ENCODE measurements at places on chromosomes 16 and 17.

DNA sequence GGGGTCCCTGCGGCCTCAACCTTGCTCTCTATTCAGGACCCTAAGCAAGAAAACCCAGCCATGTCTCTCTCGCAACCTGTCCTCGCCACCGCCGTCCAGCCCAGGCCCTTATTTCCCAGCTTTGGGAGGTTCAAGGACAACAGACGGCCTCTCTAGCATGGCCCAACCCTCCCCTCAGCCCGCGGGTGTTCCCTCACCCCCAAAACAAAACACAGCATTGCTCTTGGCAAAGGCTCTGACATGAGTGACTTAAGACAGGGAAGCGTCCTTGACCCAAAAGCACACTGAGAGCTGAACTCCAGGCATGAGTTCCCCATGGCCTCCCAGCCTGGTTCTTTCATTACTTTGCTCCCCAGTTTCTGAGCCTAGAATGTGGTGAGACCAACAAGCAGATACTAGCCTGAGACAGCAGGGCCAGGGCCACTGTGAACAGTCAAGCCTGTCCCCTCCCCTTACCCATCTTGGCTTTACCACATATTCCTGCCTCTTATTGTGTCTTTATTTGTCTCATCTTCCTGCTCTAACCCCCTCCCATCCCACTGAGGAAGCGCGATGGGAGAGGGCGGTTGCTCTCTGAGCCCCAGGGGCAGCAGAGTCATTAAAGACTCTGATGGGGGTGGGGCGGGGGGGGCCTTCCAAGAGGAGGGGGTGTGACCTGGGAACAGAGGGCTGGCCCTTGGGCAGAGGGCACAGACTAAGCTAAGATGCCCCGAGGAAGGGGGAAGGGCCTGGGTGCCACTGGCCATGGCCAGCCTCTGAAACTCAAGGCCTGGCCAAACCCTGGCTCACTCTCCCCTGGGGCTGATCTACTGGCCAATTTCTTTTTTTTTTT is 11.8 kb downstream of the SREBF1 start:
- no peak for DNase-seq

GRCh38 chr17:74280093-74280513 is 6.1 kb downstream of the DNAI2 start:
- DNase-seq, result peak; percentile 30

GRCh38 chr16:53912155-53912554 is 208.2 kb downstream of the FTO start:
- DNase-seq, result no peak

DNA sequence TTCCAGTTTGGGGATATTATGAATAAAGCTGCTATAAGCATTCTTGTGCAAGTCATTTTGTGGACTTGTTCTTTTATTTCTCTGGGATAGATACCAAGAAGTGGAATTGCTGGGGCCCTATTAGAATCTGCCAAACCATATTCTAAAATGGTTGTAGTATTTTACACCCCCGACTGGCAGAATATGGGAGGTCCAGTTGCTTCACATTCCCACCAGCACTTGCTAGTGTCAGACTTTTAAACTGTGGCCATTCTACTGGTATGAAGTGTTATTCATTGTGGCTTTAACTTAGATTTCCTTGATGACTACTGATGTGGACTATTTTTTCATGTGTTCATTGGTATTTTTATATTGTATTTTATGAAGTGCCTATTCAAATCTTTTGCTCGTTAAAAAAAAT is 18.1 kb upstream of the NUP93 start:
- no peak for DNase-seq

GRCh38 chr17:82384730-82385481 is 13.3 kb downstream of the UTS2R start:
- DNase-seq, result no peak

GRCh38 chr16:56748191-56748590 is 18.3 kb downstream of the NUP93 start:
- DNase-seq, result no peak

- no peak for DNase-seq
These were observed 239.9 kb upstream of the DYNLRB2 start for GRCh38 chr16:80300876-80301275.

GRCh38 chr17:59842901-59843652 is 49.7 kb downstream of the TUBD1 start:
- DNase-seq, result peak; percentile 74

- DNase-seq, result no peak
These were observed 65.2 kb downstream of the KLHDC4 start for GRCh38 chr16:87700406-87701077.

- no peak for DNase-seq
These were observed 6.6 kb upstream of the PIK3R6 start for GRCh38 chr17:8873801-8874715.

GRCh38 chr17:40111221-40112128 is 10.3 kb upstream of the MSL1 start:
- DNase-seq, result peak; percentile 52

- no peak for DNase-seq
These were observed 39.9 kb upstream of the CCDC182 start for GRCh38 chr17:57785022-57785421.

GRCh38 chr16:73289232-73289631 is 241.3 kb upstream of the ZFHX3 start:
- DNase-seq, result no peak

DNA sequence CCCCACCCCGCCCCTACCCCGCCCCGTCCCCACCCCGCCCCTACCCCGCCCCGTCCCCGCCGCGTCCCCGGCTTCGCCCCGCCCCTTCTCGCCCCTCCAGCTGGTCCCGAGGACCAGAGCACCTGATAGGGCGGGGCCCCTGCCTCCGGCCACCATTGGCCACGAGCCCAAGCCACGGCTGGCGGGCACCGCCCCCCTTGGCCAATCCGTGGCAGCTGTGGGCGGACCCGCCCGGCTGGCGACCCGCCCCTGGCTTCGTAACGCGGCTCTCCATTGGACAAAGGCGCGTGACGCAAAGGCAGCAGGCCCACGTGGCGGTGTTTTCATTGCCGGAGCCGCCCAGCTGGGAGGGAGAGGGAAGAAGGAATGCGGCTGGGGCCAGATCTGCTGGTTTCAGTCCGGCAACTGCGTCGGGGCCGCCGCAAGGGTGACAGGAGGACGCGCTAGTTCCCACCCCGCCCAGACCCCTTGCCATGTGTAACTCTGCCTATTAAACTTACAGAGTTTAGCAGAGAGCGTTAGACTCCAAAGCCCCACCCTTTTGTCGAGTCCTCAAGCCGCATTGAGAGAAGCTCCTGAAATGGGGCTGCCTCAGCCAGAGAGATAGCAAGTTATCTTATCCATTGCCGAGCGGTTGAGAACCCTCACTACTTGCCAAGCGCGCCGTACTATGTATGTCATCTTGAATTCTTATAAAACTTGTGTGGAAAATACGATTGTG is 403 bp upstream of the WIPI1 start:
- peak; percentile 97 for DNase-seq

- no peak for DNase-seq
These were observed 125.3 kb downstream of the ANKRD11 start for GRCh38 chr16:89365044-89365467.

GRCh38 chr17:4969047-4969550 is 1.5 kb upstream of the SPAG7 start:
- DNase-seq, result no peak

DNA sequence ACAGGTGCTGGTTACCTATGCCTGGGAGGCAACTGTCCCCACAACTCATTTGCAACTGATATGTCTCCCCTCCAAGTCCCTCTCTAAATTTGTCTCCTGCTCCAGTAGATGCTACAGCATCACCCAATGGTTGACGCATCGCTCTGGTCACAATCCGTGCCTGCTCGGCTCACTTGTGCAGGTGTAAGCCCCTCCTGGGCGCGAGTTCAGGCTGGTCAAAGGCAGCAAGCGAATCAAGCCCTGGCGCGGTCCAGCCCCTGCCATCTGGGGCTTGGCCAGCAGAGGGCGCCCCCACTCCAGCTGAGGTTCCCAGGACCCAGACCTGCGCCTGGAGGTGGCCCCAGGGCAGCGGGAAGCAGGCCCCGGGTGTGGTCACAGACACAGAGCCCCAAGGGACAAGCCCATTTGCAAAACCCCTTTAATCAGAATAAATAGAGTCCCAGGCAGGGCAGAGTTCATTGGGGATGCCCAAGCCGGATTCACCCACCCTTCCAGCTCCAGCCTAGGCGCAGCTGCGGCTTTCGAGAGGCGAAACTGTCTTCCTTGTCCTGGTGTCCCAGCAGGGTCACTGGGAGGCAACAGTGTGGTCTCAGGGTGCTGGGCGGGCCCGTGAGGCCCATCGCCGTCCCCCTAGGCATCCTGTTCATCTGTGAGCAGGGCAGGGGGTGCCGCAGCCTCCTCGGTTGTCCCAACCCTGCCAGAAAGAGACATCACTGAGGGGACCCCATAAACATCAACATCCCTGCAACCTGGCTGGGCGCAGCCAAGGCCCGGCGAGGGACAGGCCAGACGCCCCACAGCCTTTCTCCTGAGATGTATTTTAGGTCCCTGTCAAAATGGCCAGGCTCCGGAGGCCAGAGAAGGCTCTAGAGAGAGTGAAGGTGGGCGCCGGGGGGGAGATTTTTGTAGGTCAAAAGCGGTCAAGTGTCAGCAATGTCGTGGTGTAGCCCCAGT is 15.8 kb downstream of the TMC6 start:
- peak; percentile 63 for DNase-seq

DNA sequence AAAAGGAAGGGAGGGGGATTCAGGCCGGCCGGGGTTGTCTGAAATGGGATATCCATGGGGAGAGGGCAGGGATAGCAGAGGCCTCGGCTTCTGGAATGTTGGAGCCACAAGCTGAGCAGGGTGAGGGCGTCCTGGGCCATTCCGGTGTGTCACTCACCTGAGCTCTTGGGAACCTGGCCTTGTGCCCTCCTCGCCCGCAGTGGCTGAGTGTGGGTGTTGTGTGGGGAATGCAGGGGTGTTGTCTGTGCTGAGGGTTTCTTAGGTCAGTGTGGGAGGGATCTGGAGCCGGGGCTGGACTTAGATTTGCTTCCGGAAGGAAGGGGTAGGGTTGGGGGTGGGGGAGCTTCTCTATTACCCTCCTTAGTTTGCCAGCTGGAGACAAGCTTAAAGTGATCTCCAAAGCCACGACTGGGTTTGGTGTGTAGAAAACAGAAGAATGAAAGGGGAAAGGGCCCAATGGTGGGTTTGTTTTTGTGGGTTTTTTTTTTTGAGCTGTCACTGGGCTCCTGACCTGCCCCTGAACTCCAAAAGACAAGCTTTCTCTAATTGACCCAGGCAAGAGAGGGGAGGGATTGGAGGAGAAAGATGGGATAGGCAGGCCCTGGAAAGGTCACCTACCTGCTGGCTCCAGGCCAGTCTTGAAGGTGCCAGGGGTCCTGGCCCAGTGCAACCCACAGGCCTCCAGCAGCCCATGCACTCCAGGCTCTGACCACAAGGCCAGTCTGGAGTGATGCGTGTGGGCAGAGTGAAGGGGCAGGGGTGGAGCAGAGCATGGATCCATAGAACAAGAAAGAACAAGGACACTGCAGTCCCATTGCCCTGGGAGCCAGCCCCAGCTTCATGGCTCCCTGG is at the start of gene SULT1A2:
SULT1A2 (minus strand) TSS at position 211 of the 852 bp plus-strand sequence. CDS start 1,120 bp downstream, outside the sequence.
- DNase-seq, result no peak

DNA sequence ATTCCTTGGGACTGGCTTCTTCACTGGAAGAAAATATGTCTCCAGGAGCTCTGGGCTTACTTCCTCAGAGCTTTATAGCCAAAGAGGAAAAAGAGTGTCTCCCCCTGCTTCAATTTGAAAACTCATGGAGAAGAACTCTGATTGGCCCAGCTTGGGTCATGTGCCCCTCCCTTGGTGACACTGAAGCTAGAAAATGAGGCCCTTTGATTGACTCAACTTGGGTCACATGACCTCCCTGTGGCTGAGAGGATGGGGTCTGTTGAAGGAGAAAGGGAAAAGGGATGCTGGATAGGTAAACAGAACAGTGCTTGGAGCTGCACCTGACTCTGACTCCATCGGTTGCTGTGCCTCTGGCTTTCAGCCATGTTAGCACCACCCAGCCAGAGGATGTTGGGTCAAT is 70.6 kb upstream of the KSR1 start:
- DNase-seq, result no peak

DNA sequence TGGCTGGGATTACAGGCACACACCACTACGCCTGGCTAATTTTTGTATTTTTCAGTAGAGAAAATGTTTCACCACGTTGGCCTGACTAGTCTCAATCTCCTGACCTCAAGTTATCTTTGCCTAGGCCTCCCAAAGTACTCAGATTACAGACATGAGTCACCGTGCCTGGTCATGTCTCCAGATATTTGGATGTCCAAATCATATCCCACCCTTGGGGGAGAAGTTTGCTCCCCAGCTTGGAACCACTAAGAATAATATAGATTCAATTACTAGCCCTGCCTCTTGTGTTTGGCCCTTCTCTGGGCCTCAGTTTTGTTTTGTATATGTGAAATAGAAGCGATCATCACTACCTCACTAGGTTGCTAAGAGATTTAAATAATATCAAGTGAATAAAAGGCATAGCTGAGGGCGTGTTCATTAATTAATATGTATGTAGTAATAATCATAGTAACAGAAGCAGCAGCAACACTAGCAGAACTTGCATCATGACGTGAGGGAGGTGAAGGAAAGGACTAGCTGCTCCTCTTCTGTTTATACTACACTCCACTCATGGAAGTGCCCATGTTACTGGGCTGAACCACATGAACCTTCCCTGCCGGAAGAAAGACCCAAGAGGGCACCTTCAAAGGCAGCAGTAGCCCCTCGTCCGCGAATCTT is 253.6 kb upstream of the XYLT1 start:
- DNase-seq, result no peak

DNA sequence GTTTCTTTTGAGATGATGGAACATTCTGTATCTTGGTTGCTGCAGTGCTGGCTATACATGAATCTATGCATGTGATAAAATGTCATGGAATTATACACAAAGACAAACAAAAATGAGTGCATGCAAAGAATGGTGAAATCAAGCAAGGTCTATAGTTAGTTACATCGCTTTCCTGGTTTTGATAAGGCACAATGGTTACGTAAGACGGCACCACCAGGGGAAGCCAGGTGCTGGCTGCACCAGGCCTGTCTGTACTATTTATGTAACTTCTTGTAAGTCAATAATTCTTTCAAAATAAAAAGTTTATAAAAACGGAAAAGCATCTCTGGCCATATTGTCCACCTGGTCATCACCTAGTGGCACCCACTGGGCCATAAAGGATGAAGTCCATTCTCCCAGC is 46.5 kb downstream of the ARHGAP27 start:
- no peak for DNase-seq

DNA sequence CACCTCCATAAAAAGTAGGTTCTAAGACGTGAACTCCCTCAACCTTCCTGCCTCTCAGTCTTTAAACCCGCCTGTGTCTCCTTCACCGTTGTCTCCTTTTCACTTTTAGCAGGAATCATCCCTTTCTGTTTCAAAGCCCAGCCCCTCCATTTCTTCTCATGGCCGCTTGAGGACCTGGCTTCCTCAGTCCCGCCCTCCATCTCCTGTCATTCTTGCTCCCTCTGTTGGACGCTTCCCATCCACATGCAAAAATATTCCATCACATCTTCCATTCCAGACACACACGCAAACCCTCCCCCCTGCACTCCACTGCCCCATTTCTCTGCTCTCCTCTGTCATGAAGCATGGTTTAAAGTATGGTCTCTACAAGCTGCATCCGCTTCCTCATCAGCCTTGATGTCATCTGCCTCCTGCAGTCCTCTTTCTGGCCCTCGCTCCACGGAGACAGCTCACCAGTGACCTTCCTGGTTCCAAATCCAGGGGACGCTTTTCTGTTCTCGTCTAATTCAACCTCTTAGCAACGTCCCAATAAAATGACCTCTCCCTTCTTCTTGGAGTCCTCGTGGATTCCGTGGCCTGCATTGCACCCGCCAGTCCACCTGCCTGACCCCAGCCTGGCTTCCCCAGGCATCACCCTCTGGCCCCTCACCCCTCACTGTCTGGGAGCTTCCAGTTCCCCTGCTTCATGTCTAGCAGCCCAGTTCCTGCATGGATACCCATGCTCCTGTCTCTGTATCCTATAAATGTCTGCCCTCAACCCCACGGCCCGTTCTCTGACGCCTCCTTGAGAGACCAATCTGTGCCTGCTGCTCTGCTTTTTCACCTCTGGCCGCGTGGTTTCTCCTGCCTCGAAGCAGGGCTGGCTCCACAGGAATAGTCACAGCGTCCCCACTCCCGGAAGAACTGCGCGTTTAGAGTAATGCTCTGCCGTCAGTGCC is 26.2 kb downstream of the ANKRD40 start:
- no peak for DNase-seq
